CD8-positive, alpha-beta memory T cell (primary cell): ENCODE measurements at places on chromosomes 1 and 21. TPM values are rescaled to one million over a fixed set of nuclear protein-coding genes. Genes with fewer than 3 reads are reported as not detected.

DNA sequence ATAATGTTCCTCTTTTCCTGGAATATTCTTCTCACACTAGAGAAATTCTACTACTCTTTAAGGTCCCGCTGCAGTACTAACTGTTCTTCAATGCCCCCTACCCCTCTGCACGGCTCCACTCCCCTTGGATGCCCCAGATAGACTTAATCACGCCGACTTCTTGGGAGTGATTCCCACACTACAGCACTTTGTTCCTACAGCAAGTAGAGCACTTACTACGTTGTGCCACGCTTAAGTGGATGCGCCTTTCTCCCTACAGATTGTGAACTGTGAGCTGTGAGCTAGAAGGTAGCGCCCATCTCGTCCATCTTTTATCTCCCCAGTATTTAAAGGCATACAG lies 2.2 kb downstream of the ZNF436 start:
- peak overlapping the region; percentile 96 for H3K27ac ChIP-seq
- DNase-seq, result no peak

Gene ZBTB17
- 51.5 TPM for total RNA-seq

Gene KCNJ15
- not detected for total RNA-seq

Gene B3GALT2
- 2.4 TPM for total RNA-seq

Gene PCAT6
- total RNA-seq, result 0.51 TPM

- DNase-seq, result peak; percentile 76
- H3K36me3 ChIP-seq, result no peaks in the 10 kb centered on the region
Observed at GRCh38 chr1:156385534-156386031, 16.6 kb downstream of the RHBG start.

Gene GSTM1
- not detected for total RNA-seq

- H3K36me3 ChIP-seq, result no peaks in the 10 kb centered on the region
Observed at GRCh38 chr1:97870589-97870988, 50.2 kb downstream of the DPYD start.

Gene ADAMTS1
- total RNA-seq, result not detected

DNA sequence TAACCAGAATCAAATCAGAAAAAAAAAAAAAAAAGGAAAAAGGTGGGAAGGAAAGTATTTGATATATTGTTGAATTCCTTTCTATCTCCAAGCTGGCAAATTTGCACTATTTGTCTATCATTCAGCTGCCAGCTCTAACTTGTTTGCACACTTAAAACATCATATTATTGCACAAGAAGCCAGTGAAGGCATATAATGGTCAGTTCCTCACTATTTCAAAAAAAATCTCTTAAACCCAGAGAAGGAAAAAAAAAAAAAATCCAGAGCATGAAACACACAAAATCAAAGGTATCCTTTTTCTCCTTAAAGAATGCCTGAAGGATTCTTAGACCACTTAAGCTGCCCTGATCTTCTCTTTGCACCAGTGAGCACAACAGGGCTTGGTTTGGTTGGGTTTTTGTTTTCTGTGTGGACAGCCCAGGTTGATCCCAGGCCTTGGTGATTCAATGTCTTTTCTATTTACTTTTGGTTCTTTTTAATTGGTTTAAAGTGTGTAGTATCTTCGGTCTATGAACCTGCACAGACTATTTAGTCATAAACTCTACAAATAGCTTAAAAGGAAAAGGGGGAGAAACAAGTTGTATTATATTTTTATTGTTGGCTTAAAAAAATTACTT lies 40.2 kb downstream of the DUSP10 start:
- no peaks in the 10 kb centered on the region for H3K27me3 ChIP-seq
- H3K4me3 ChIP-seq, result no peak overlapping the region
- H3K4me1 ChIP-seq, result peaks cover 6% of the 10 kb centered on the region
- DNase-seq, result no peak
- H3K36me3 ChIP-seq, result peaks cover 7% of the 10 kb centered on the region

Gene RRP1
- total RNA-seq, result 87.4 TPM

DNA sequence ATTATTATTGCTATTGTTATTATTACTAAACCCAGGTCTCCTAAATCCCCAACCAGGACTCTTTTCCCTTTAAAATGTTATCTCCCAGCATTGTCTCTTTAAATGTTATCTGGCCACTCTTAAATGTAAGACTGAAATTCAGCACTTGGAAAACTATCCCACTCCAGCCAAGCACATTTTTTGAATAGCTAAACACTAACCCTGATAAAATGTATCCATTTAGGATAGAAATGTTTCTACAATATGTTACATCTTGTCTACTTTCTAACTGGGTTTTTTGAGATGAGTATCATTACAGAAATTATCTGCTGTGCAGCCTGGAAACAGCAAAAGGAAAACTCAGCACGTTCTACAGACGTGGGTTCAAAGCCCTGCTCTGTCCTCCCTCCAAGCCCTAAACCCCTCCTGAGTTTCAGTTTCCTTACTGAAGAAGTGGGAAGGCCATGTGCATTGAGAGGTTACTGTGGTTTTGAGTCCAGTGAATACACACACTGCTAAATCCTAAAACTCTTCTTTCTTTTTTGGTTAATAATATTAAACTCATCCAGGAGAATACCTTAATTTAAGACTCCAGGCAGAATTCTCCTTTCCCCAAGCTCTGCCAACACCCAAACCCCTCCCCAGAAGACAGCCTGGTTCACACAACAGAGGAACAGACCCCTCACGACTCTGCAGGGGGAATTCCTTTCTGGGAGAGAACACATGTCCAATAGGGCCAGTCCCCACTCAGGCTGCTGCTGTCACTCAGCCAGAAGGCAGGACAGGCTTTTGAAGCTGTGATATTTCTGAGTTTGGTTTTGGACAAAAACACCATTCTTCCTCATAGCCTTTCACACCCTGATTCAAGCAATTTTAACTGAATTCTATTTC lies 41.9 kb downstream of the HIVEP3 start:
- H3K27me3 ChIP-seq, result no peaks in the 10 kb centered on the region
- H3K4me3 ChIP-seq, result no peak overlapping the region
- no peak for DNase-seq
- no peaks in the 10 kb centered on the region for H3K36me3 ChIP-seq
- no peak overlapping the region for H3K27ac ChIP-seq
- no peaks in the 10 kb centered on the region for H3K4me1 ChIP-seq

Gene TSPAN1
- total RNA-seq, result not detected

GRCh38 chr1:29990304-29990703 lies 733.1 kb downstream of the MATN1 start:
- H3K36me3 ChIP-seq, result no peaks in the 10 kb centered on the region
- no peak overlapping the region for H3K27ac ChIP-seq
- no peaks in the 10 kb centered on the region for H3K4me1 ChIP-seq
- H3K4me3 ChIP-seq, result no peak overlapping the region
- no peak for DNase-seq
- no peaks in the 10 kb centered on the region for H3K27me3 ChIP-seq

Gene NPR1
- total RNA-seq, result not detected

Gene SLC1A7
- not detected for total RNA-seq

GRCh38 chr1:38541223-38541622 lies 318.3 kb downstream of the RRAGC start:
- no peaks in the 10 kb centered on the region for H3K4me1 ChIP-seq
- no peak overlapping the region for H3K27ac ChIP-seq
- no peak for DNase-seq
- H3K27me3 ChIP-seq, result no peaks in the 10 kb centered on the region
- H3K4me3 ChIP-seq, result no peak overlapping the region

DNA sequence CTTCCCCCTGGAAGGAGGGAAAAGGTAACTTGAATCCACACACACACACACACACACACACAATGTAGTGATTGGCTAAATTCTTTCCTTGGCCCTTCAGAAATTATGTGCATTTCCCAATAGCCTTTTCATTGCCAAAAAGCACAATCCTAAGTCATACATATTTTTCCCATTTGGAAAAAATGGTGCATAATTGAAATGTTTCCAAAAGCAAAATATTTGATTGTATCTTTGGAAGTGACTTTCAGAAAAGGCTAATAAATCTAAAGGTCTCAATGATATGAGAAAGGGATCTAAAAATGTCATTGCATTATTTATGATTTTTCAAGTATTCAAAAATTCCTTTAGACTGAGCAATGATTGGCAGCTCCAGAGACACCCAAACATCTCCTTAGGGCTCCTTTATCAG lies 43.5 kb upstream of the NEK7 start:
- H3K27me3 ChIP-seq, result no peaks in the 10 kb centered on the region
- DNase-seq, result no peak
- H3K4me3 ChIP-seq, result no peak overlapping the region
- no peaks in the 10 kb centered on the region for H3K36me3 ChIP-seq

GRCh38 chr1:233945573-233945972 lies 41.1 kb downstream of the SLC35F3 start:
- no peak overlapping the region for H3K4me3 ChIP-seq
- H3K4me1 ChIP-seq, result no peaks in the 10 kb centered on the region
- H3K36me3 ChIP-seq, result no peaks in the 10 kb centered on the region
- H3K27me3 ChIP-seq, result no peaks in the 10 kb centered on the region

Gene CKS1B
- total RNA-seq, result 125 TPM

Gene RAB25
- total RNA-seq, result not detected

- no peaks in the 10 kb centered on the region for H3K36me3 ChIP-seq
- H3K27ac ChIP-seq, result no peak overlapping the region
- no peaks in the 10 kb centered on the region for H3K4me1 ChIP-seq
- no peak overlapping the region for H3K4me3 ChIP-seq
Observed at GRCh38 chr1:182329471-182329870, 62.1 kb downstream of the GLUL start.

Gene LIN28A
- total RNA-seq, result not detected

Gene LCE1E
- total RNA-seq, result not detected

DNA sequence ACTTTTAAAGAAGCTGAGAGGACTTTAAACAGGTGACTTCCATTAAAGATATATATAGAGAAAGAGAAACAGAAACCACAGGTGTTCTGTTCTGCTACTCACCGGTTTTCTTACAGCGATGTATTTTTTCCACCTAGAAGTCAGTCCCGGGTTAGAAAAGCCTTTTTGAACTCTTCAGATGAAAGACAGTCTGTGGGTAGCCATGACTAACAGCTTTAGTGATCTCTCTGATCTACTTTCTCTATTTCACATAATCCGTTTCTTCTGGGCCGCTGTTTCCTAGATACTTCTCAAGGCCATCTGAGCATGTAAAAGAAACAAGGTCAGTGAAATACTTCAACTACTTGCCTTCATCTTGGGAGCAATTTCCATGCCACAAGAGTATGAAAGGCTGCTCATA lies 25.1 kb downstream of the WDR64 start:
- DNase-seq, result no peak
- H3K4me3 ChIP-seq, result peak overlapping the region; percentile 33
- peaks cover 19% of the 10 kb centered on the region for H3K4me1 ChIP-seq
- H3K27ac ChIP-seq, result no peak overlapping the region
- H3K36me3 ChIP-seq, result no peaks in the 10 kb centered on the region
- no peaks in the 10 kb centered on the region for H3K27me3 ChIP-seq

- H3K36me3 ChIP-seq, result no peaks in the 10 kb centered on the region
- no peak overlapping the region for H3K27ac ChIP-seq
- DNase-seq, result no peak
- H3K4me1 ChIP-seq, result no peaks in the 10 kb centered on the region
- H3K4me3 ChIP-seq, result no peak overlapping the region
- H3K27me3 ChIP-seq, result no peaks in the 10 kb centered on the region
Observed at GRCh38 chr1:2001773-2002411, 1.7 kb downstream of the CFAP74 start.

DNA sequence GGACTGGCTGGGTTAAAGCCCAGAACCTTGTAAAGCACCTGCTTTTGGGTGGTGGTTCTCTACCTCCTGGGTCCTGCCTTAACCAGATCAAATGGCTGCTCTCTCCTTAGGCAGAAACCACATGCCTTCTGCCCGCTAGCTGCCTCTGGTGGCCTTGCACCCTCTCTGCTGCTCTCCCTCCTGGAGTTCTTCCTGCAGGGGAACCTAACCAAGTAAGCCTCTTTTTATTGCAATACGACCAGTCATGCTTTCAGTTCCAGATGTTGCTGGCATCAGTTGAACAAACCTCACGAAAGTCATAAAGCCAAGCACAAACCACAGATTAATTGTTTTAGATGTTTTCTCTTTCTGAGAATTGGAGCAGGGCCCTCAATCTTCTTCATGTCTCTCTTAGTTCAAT lies 118.9 kb downstream of the GDAP2 start:
- no peak overlapping the region for H3K4me3 ChIP-seq
- no peak overlapping the region for H3K27ac ChIP-seq
- H3K4me1 ChIP-seq, result no peaks in the 10 kb centered on the region
- DNase-seq, result no peak
- H3K36me3 ChIP-seq, result no peaks in the 10 kb centered on the region
- H3K27me3 ChIP-seq, result no peaks in the 10 kb centered on the region

Gene SPAG17
- not detected for total RNA-seq

Gene PRKAA2
- not detected for total RNA-seq

Gene PAPPA2
- 0.29 TPM for total RNA-seq

Gene RCAN3
- 64.0 TPM for total RNA-seq

Gene GUCA2A
- not detected for total RNA-seq

Gene CFAP74
- not detected for total RNA-seq

- H3K4me3 ChIP-seq, result no peak overlapping the region
- H3K36me3 ChIP-seq, result no peaks in the 10 kb centered on the region
- no peak overlapping the region for H3K27ac ChIP-seq
Observed at GRCh38 chr21:31647650-31648049, 11.8 kb upstream of the SOD1 start.

DNA sequence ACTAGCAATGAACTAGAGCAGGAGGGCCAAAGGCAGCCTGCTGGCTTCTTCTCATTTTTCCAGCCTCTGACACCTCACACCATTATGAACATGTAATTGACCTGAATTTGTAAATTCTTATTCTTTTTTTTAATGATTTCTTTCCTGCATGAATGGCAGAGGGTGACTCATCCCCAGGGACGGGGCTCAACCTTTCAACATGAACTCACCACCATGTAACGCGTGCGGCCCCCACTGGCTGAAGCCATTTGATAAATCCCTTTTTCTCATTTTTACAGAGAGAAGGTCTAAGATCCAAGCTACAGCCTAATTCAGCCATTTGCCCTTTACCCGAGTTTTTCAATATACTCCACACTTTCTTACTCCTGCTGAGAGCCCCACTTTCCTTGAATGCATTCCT lies 9.3 kb upstream of the ETS2 start:
- no peak overlapping the region for H3K4me3 ChIP-seq
- DNase-seq, result no peak
- no peaks in the 10 kb centered on the region for H3K4me1 ChIP-seq
- no peaks in the 10 kb centered on the region for H3K36me3 ChIP-seq

GRCh38 chr1:87042111-87042811 lies 127.8 kb downstream of the HS2ST1 start:
- H3K27me3 ChIP-seq, result no peaks in the 10 kb centered on the region
- peaks cover 24% of the 10 kb centered on the region for H3K4me1 ChIP-seq
- no peaks in the 10 kb centered on the region for H3K36me3 ChIP-seq
- H3K27ac ChIP-seq, result no peak overlapping the region

DNA sequence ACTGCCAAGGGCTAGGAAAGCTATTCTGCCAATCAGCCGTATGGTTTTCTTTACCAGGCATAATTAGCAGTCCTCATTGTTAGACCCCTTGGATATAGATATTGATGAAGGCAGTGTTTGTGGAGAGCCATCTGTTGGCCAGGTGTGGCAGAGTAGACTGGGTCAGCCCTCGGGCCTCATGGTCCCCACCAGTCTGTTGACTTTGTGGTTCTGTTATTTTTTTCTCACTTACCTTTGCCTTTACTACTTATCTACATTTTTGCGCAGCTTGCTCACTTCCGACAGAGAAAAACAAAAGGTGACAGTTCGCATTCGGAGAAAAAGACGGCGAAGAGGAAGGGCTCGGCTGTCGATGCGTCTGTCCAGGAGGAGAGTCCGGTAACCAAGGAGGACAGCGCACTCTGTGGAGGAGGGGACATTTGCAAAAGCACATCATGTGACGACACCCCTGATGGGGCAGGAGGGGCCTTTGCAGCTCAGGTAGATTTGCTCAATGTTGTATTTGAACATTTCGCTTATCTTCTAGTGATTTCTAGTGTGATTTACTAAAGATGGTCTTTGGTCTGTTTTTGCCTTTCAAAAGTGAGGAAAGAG lies 2.3 kb downstream of the PCNT start:
- no peak overlapping the region for H3K27ac ChIP-seq
- no peak for DNase-seq
- peaks cover 22% of the 10 kb centered on the region for H3K4me1 ChIP-seq
- peaks cover 8% of the 10 kb centered on the region for H3K36me3 ChIP-seq
- H3K27me3 ChIP-seq, result no peaks in the 10 kb centered on the region
